ENCODE measurements at places on chromosomes 5 and 9.

- DNase-seq = no peak
These were observed 1.8 kb downstream of the LCNL1 start for GRCh38 chr9:136984464-136985026.

DNA sequence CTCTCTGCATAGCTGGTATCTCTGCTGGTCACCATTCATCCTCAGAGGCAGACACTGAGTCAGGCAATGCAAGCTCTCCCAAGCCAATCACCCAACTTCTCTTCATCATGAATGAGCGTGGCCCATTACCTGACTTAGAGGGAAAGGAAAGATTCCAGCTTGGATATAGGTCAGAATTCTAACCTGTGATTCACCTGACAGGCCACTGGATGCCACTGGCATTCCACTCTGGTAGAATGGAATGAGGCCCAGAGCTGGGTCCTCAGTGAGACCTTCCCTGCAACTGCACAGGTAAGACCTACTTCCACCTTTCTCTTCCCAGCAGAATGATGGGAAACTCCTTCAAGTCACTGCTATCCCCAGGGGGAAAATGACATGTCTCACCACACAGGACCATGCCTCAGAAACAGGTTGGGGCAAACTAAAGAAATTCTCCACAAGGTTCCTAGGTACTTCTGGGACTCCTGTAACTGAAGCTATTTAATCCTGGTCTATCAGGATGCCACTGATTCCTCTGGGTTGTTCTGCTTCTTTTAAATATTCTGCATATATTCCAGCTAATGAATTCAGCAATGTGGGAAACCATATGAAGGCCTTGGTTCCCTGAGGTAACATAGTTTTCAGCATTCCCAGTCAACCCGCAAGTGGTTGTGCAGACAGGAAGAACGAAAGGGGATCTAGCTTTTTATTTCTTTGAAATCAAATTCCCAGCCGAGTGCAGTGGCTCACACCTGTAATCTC lies 62.0 kb downstream of the SUSD1 start:
- DNase-seq = peak; percentile 85

DNA sequence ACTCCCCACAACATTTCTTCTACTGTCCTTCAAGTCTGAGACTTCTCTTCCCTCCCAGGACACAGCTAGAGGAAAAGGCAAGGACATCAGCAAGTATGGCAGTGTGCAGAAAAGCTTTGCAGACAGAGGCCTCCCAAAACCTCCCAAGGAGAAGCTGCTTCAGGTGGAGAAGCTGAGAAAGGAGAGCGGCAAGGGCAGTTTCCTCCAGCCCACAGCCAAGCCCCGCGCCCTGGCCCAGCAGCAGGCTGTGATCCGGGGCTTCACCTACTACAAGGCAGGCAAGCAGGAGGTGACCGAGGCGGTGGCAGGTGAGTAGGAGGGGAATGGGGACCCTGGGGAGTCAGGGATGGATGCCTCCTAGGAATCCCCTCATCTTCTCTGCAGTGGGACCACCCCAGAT lies 24.4 kb downstream of the OLFML2A start:
- DNase-seq = no peak

GRCh38 chr5:16663840-16664239 lies 47.0 kb upstream of the RETREG1 start:
- no peak for DNase-seq

GRCh38 chr5:181200816-181201215 lies 4.2 kb downstream of the TRIM7 start:
- DNase-seq = no peak

DNA sequence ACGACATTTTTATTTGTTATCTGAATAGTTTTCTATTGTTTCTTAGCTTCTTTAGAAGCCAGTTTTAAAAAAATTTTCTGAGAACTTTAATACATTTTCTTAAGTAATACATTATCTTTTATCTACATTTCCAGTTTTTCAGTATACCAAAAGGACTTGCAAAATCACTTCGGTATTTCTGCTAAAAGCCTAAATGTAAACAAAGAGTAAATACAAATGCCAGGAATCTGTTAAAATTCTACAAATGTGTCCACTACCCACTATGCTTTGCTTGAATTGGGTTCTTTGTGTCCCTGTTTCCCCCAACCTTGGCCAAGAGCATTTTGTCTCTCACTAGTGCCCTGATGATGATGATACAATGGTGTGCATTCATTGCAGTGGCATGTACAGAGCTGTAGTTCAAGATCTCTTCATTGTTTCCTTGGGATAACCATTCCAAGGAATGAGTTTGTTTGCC lies 611.2 kb downstream of the NR2F1-AS1 start:
- DNase-seq = no peak

DNA sequence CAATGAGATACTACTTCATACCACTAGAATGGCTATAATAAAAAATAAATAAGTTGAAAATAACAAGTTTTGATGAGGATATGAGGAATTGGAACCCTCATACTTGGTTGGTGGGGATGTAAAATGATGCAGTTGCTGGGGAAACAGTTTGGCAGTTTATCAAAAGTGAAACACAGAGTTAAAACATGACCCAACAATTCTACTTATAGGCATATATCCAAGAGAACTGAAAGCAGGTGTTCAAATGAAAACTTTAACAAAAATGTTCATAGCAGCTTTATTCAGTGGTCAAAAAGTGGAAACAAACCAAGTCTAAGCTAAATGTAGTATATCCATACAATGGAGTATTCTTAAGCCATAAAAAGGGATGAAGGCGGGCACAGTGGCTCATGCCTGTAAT lies 13.1 kb upstream of the LHFPL2 start:
- no peak for DNase-seq

DNA sequence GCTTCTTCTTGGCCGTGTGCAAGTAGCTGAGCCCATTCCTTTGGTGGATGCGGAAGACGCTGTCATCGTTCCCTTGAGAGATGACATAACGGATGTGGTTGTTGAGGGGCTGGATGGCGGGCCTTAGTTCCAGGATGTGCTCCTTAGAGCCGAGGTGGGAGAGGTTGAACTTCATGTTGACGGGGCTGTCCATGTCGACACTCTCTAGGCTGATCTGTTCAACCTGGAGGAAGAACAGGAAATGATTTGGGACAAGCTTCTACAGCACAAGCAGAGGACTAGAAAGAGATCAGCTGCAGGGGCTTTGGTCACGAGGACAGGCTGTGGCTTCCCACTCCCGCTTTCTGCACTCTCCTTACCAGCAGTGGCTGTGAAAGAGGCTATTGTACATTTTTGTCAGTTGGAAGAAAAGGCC lies 176.0 kb downstream of the SLC12A2 start:
- no peak for DNase-seq

DNA sequence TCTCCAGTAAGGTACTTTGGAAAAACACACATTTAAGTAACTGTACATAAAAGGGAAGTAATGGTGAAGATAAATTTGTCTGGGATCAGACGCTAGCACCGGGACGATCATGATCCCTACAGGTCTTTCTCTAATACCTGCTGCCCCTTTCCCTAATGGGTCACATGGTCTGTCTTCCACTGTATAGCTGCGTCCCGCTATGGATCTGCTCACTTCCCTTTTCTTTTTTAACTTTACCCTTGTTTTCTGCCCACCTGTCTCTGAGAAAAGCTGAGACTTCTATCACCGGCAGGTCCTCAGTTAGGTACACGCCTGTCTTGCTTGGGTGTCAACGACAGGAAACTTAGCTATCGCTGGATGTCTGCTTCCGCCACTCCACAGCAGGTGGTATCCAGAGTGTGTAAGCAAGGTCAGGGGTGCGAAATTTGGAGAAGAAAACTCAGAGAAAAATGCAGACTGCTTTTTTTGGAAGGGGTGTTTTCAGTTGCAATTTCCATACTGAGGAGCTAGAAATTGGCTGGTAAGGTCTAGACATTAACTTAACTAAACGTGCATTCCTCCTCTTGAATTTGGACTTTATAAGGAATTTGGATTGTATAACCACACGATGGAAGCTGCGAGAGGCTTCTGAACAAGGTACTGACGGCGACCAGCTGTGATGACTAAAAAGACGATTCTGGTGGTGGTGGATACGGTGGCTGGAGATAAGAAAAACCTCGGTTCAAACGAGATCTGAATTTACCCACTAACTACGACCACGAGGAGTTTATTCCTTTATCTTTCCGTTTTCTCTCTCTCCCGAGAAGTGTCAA lies 1.1 kb upstream of the ICE1 start:
- DNase-seq = no peak

- no peak for DNase-seq
These were observed 24.5 kb upstream of the NRARP start for GRCh38 chr9:137326445-137327065.

DNA sequence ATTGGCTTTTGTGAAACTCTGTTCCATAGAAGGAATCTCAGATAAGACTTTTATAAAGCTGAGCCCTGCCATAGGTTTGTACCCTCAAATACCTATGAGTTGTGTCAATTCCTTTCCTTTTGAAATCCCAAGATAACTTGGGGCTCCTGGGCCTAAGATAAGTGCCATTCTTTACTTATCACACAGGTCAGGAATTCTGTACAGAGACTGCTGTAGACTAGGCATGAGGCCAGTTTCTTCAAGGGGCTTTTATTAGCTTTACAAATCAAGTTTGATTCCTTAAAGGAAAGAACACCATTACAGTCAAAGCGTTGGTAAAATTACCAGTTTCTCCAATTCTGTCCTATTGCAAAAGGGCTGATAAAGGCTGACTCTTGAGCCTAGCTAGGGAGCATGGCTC lies 39.2 kb downstream of the SHC3 start:
- DNase-seq = no peak

GRCh38 chr5:136145030-136145429 lies 12.4 kb downstream of the SMAD5 start:
- no peak for DNase-seq

DNA sequence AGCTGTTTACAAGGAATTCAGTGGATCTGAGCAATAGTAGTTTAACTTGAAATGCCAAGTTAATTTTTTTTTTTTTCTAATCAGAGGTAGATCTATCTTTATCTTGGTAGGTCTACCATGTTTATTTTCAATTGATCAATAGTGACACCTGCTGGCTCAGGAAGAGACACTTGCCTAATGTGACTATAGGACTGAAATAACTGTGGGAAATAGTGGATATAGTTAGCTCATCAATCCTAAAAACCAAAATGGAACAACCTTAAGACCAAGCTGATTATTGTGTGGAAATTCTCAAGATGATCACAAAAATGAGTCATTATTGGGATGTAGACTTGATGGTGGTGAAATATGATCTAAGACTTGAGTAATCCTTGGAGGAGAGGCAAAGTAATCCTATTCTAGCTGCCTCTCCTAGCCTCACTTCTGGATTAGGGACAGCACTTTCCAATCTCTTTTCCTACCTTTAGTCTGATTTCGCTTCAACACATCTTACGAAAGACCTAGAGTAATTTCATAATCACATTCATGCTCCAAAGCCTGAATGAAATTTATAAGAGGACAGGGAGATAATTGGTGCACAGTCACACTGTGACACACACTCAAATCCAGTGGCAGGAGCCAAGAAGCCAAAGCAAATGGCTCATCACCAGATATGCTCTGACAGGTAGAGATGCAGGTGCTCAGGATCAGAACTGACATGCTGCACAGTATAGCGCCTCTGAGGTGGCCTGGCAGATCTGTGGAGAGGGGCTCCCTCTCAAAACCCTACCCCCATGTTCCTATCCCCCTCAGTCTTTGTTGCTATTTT lies 156.3 kb downstream of the HMHB1 start:
- no peak for DNase-seq

DNA sequence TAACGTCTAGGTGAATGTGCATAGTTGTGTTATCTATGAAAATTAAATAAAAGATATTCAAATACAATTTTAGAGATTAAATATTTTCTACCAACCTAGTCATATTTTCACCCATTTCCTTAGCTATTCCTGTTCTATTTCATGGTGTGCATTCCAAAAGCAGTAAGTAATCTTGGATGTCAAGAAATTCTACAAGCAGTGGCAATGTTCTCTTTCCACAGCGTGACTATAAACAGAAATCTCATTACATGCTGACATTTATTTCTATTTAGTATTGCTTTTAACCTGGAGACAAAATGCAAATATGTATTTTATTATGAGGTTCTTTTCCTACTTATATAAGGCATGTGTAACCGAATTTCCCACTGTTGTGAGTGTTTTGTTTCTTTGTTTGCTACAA lies 510.0 kb downstream of the ACTL7B start:
- DNase-seq = no peak

All from T47D (cell line).